ENCODE measurements at places on chromosomes 6 and 20.

GRCh38 chr6:84514089-84514971, 250.1 kb downstream of the TBX18 start:
- no peak for DNase-seq

DNA sequence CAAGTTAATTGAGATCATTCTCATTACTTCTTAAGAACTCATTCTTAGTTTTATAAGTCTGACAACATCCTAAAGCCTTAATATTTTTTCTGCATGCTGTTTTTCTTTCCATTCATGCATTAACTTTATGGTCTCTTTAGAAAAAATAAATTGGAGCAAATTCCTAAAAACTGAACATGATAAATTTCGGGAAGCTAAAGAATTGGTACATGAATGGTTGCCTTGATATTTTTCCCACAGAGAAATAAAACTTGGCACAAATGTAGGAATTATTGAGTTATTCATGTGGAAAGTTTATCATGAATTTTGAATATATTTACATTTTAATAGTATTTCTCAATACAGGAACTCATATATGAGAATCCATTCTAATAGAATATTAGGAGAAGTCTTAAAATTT, 115.9 kb downstream of the BMP5 start:
- no peak for DNase-seq

DNA sequence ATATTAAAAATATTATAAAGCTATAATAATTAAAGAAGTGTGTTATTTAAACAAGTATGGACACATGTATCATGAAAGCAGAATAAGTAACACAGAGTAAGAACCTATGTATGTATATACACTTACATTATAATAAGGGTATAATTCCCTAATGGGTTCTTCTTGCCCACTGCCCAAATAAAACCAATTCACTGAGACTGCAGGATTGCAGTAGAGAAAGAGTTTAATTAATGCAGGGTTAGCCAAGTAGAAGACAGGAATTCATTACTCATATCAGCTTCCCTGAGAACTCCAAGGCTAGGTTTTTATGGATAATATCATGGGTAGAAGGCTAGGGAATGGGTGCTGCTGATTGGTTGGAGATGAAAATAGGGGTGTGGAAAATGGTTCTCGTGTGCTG, 53.8 kb upstream of the SAMD3 start:
- DNase-seq, result no peak

- no peak for DNase-seq
Measured at GRCh38 chr20:32625996-32626395, 40.9 kb upstream of the NOL4L start.

GRCh38 chr6:158868890-158869825, 50.0 kb upstream of the EZR start:
- DNase-seq, result no peak
